Activated naive CD8-positive, alpha-beta T cell treated with anti-CD3 and anti-CD28 coated beads for 36 hours (primary cell): ENCODE measurements at places on chromosomes 4 and X.
A peak's percentile ranks its signal among the peaks of the same experiment; 100 is the strongest.

DNA sequence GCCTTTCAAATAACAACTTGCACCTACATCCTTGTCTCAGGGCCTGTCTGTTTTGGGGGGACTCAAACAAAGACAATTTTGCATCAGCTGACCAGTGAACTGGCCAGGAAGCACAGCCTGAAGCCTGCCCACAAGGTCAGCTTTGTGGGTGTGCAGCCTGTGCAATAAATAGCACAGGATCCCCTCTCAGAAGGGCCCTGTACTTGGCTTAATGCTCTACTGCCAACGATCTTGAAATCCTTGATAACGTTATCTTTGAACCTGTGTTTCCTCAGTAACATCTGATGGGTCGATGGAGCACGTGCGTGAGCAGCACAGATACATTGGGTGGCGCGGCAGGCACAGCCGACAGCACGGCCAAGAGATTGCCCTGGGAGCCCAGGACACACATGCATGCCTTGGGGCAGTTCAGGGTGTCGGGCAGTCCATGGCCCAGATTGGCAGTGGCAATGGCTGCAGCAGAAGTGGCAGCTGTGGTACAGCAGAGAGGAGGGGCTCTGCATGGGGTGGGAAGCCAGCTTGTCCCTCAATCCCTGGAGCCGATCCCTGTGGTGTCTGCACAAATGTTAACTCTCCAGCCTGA lies 58.8 kb upstream of the ATP6AP2 start:
- no peaks in the 10 kb centered on the region for H3K4me1 ChIP-seq
- H3K27ac ChIP-seq: no peak overlapping the region
- no peaks in the 10 kb centered on the region for H3K27me3 ChIP-seq
- no peak for DNase-seq

- no peaks in the 10 kb centered on the region for H3K27me3 ChIP-seq
- DNase-seq: no peak
- H3K4me1 ChIP-seq: no peaks in the 10 kb centered on the region
- H3K36me3 ChIP-seq: no peaks in the 10 kb centered on the region
- H3K27ac ChIP-seq: no peak overlapping the region
- H3K4me3 ChIP-seq: no peak overlapping the region
These were observed 39.6 kb upstream of the SRPX start for GRCh38 chrX:38260231-38260630.

DNA sequence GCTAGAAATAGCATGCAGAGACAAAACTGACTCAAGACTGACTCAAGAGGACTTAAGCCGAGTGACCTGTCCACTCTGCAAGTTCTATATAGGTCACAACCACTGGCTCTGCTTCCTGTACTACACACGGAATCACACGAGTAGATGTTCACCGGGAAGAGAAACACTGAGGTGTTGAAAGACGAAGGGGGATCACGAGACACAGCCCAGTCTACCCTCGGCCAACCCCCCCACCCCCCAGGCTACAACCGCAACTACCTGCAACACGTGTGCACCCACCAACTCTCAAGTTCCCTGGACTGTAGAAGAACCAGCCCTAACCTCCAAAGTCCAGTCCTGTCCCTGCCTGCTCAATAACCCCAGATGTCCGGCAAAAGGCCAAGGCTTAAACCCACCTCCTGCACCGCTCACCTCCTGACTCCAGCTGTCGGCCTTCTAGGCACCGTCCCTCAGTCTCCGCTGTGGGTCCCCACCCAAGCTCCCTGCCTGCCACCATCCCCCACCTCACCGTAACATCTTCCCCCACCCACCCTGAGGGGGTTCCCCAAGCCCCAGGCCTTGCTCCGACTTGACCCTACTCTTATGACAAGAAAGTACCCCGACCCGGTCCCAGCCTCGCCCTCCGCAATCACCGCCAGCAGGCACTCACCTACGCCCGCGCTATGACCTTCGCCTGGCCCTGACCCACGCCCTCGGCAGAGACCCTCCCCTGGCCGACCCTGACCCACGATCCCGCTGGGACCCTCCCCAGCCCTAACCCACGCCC lies 739 bp downstream of the GAK start:
- no peaks in the 10 kb centered on the region for H3K36me3 ChIP-seq
- H3K4me3 ChIP-seq: peak overlapping the region; percentile 94
- peak; percentile 11 for DNase-seq

GRCh38 chr4:146260521-146260920 lies 46.2 kb downstream of the REELD1 start:
- no peak overlapping the region for H3K27ac ChIP-seq
- no peaks in the 10 kb centered on the region for H3K27me3 ChIP-seq
- no peak for DNase-seq
- no peaks in the 10 kb centered on the region for H3K4me1 ChIP-seq

DNA sequence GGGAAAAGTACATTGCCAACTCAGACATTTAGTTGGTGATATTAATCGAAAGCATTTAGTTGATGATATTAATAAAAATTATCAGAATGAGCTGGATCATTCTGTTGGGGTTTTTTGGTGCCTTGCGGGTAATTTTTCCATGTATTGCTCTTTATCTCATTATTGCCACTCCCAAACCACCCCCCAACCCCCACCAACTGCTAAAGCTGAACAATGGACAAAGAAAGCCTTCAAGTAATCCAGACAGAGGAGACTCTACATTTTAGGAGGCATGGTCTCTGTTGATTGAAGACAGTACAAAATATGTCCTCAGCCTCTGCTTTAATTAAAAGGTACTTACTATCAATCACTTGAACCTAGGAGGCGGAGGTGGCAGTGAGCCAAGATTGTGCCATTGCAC lies 22.5 kb downstream of the PDK3 start:
- DNase-seq: no peak
- H3K36me3 ChIP-seq: peaks cover 4% of the 10 kb centered on the region
- peaks cover 13% of the 10 kb centered on the region for H3K4me1 ChIP-seq
- no peaks in the 10 kb centered on the region for H3K27me3 ChIP-seq

GRCh38 chrX:85851418-85851817 lies 195.9 kb downstream of the CHM start:
- no peaks in the 10 kb centered on the region for H3K27me3 ChIP-seq
- H3K36me3 ChIP-seq: peaks cover 4% of the 10 kb centered on the region
- peak; percentile 1 for DNase-seq
- H3K4me1 ChIP-seq: no peaks in the 10 kb centered on the region

GRCh38 chrX:40871385-40872082 lies 136.2 kb upstream of the MED14 start:
- H3K27me3 ChIP-seq: no peaks in the 10 kb centered on the region
- peak overlapping the region; percentile 2 for H3K4me3 ChIP-seq
- peak; percentile 32 for DNase-seq
- H3K27ac ChIP-seq: peak overlapping the region; percentile 94

DNA sequence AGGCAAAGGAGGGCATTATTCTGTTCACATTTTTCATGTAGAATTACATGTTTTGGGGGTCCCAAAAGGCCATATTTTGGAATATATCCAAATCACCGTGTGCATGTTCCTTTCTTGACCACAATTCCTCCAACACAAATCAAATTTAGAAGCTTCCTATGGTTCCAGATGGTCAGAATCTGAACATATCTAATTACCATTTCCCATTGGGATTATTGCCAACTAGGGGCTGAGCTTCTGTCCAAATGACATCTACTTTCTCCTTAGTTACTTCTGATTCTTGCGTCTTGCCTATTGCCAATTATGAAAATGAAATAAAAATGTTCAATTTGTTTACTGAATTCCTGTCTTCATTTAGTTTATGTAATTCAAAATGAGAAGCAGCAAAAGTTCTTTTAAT lies 163.7 kb downstream of the CPE start:
- H3K27ac ChIP-seq: no peak overlapping the region
- H3K4me3 ChIP-seq: no peak overlapping the region
- no peaks in the 10 kb centered on the region for H3K4me1 ChIP-seq
- DNase-seq: no peak
- H3K36me3 ChIP-seq: no peaks in the 10 kb centered on the region

GRCh38 chr4:135508006-135508714 lies 1306.6 kb upstream of the PABPC4L start:
- H3K36me3 ChIP-seq: no peaks in the 10 kb centered on the region
- no peak overlapping the region for H3K27ac ChIP-seq
- no peak overlapping the region for H3K4me3 ChIP-seq
- no peak for DNase-seq

DNA sequence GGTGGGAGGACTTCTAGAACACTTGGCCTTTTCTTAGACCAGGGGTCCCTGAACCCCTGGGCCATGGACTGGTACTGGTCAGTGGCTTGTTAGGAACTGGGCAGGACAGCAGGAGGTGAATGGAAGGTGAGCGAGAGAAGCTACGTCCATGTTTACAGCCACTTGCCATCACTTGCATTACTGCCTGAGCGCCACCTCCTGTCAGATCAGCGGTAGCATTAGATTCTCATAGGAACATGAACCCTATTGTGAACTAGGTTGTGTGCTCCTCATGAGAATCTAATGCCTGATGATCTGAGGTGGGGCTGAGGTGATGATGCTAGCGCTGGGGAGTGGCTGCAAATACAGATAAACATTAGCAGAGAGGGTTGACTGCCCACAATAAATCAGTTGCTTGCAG lies 100.9 kb upstream of the IGFBP7 start:
- H3K27me3 ChIP-seq: peaks cover 3% of the 10 kb centered on the region
- H3K4me3 ChIP-seq: no peak overlapping the region
- H3K36me3 ChIP-seq: no peaks in the 10 kb centered on the region
- H3K4me1 ChIP-seq: no peaks in the 10 kb centered on the region
- no peak overlapping the region for H3K27ac ChIP-seq

DNA sequence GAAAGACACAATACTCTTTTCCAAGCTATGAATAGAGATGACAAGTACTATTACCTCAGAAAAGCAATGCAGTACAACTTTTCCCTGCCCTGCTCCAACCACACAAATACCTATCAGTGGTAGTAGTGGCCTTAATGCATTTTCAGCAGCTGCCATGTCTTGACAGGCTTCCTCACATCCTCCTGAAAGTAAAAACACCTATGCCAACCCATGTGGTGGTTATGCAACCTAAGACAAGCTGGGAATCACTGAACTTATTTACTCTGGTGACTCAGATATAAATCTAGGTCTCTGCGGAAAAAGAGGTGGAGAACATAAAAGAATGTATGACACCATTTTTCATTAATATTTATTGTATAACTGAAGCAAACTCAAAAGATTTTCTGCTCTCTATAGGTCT lies 14.5 kb downstream of the WDFY3 start:
- H3K4me1 ChIP-seq: no peaks in the 10 kb centered on the region
- H3K27me3 ChIP-seq: no peaks in the 10 kb centered on the region
- no peak for DNase-seq
- no peaks in the 10 kb centered on the region for H3K36me3 ChIP-seq
- no peak overlapping the region for H3K27ac ChIP-seq
- no peak overlapping the region for H3K4me3 ChIP-seq

DNA sequence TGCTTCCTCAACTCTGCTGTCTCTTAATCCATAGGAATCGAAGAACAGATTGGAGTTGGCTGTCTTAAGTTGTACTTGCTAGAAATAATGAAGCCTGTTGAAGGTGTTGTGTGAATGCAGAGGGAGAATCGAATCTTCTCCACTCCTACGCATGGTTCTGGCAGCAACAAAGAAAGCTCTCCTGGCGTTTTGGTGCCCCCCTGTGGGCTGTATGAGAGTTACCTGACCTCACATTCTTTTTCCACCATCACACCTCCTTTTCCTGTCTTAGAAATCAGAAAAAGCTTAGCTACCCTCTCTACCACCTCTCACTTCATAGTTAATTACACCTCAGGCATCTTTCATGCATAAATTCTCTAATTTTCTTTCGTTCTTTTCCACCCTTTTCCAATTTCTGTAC lies 16.3 kb downstream of the KLF8 start:
- no peak overlapping the region for H3K27ac ChIP-seq
- no peaks in the 10 kb centered on the region for H3K36me3 ChIP-seq
- H3K4me1 ChIP-seq: peaks cover 5% of the 10 kb centered on the region
- H3K27me3 ChIP-seq: no peaks in the 10 kb centered on the region
- no peak overlapping the region for H3K4me3 ChIP-seq

DNA sequence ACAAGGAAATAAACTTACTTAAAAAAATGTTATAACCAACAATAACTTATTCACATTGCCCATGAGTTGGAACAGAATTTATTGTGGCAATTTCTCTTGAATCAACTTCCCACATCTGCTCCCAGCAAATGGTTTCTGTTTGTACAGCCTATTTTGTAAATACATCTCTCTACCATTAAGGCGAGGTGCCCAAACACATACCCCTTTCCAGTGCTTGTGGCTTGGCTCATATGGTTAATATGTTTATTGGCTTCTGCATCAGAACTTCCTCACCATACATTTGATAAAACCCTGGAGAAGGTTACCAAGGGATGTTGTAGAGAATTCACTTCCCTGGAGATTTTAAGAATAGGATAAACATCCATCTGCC lies 207.1 kb downstream of the SOWAHB start:
- no peak overlapping the region for H3K27ac ChIP-seq
- no peaks in the 10 kb centered on the region for H3K36me3 ChIP-seq
- peaks cover 19% of the 10 kb centered on the region for H3K4me1 ChIP-seq
- H3K27me3 ChIP-seq: peaks cover 83% of the 10 kb centered on the region
- no peak overlapping the region for H3K4me3 ChIP-seq

- H3K36me3 ChIP-seq: no peaks in the 10 kb centered on the region
- no peaks in the 10 kb centered on the region for H3K4me1 ChIP-seq
- H3K27me3 ChIP-seq: peaks cover 16% of the 10 kb centered on the region
- no peak overlapping the region for H3K4me3 ChIP-seq
- H3K27ac ChIP-seq: no peak overlapping the region
These were observed 18.1 kb upstream of the APBB2 start for GRCh38 chr4:41232406-41232805.

DNA sequence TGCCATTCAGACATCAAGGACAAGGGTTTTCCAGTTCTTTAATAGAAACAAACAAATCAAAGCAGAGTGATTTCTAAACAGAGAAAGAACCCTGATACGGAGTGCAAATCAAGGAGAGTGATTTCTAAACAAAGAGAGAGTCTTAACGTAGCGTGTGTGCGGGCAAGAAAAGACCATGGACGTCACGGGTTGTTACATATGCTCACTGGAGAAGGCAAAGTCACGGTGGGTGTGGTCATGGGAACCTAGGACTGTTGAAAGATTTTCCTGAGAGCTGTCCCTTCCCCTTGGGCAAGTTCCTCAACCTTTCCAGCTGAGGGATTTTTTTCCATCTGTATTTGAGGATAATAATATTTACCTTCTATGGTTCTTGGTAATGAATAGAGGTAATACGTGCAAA lies 95.0 kb upstream of the SLC34A2 start:
- no peaks in the 10 kb centered on the region for H3K4me1 ChIP-seq
- no peaks in the 10 kb centered on the region for H3K36me3 ChIP-seq
- no peak overlapping the region for H3K27ac ChIP-seq
- no peaks in the 10 kb centered on the region for H3K27me3 ChIP-seq

GRCh38 chr4:185119927-185120630 lies 23.0 kb upstream of the SLC25A4 start:
- no peak for DNase-seq
- no peak overlapping the region for H3K4me3 ChIP-seq
- H3K27ac ChIP-seq: no peak overlapping the region

- no peak overlapping the region for H3K27ac ChIP-seq
- no peak for DNase-seq
- no peak overlapping the region for H3K4me3 ChIP-seq
- H3K36me3 ChIP-seq: peaks cover 18% of the 10 kb centered on the region
- H3K27me3 ChIP-seq: no peaks in the 10 kb centered on the region
These were observed 24.0 kb upstream of the RPL34 start for GRCh38 chr4:108596344-108596743.
